ENCODE measurements at places on chromosomes 6 and 20.

- no peak for DNase-seq
Measured at GRCh38 chr6:83872386-83873118, 13.1 kb downstream of the CYB5R4 start.

GRCh38 chr6:38784506-38785235 lies 69.6 kb downstream of the DNAH8 start:
- no peak for DNase-seq

GRCh38 chr20:31260326-31260932 lies 3.0 kb downstream of the DEFB115 start:
- no peak for DNase-seq

DNA sequence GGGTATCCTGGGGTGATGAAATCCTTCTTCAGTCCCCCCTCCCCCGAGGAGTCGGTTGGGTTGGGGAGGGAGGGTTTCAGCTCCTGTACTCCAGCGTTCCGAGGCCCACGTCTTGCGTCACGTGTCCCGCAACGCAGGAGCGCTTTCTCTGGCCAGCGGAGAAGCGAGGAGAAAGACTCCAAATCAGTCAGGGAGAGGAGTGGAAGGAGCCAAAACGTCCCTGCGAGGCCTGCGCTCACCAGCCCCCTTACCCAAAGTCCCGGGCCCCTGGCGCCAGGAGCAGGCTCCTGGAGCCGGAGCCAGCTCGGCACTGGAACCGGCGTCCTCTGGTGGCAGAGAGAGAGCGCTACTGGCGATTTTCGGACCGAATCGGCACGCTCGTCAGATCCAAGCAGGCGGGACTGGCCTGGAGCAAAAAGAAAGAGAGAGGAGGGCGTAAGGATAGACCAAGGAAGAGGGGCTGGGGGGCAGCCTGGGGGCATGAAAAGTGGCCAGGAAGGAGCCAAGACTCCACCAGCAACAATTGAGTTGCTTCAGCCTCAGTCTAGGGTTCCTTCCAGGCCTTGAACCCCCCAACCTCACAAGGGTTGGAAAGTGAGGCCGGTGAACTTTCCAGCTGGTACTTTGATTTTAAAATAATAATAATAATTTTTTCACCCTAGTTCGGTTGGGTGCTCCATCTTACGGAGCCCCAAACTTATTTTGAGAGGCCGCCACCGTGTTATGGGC lies at the start of gene GNAS:
Gene GNAS, plus strand, starts transcription at position 174 of the 729 bp plus-strand sequence.
- peak; percentile 37 for DNase-seq

DNA sequence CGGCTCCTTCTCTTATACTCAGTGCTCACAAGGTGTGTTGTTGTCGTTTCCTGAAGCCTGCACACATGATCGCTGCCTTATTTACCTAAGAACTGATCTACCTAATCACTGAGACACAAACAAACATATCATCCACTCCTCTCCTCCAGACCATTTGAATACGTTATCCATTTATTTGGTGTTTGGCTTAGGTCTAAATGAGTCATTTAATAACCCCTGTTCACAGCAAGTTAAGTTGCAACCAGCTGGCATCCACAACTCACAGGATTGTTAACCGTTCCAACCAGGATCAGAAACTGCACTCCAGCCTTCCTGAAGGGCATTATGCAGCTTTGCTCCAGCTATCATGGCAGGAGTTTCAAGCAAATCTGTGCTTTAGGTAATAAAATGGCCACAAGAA lies 511.1 kb upstream of the MAP3K7 start:
- no peak for DNase-seq

DNA sequence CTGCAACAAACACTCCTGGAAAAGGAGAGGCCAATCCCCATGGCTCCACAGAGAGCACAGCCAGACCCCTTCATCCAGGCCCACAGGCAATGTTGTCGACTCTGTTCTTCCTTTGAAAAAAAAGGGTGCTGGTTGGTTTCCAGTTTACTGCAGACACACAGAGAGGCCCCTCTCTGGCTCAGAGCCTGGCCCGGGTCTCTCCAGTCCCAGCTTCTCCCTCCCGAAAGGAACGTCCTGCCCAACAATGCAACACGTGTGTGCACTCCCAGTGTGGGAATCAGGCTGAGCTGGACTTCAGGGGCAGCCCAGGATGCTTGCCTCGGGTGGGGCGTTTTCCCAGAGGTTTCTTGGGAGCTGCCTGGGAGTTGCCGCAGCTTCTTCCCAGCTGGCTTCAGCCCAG lies 4.5 kb upstream of the NKAIN4 start:
- no peak for DNase-seq

GRCh38 chr6:121592261-121592935 lies 157.0 kb downstream of the GJA1 start:
- no peak for DNase-seq

DNA sequence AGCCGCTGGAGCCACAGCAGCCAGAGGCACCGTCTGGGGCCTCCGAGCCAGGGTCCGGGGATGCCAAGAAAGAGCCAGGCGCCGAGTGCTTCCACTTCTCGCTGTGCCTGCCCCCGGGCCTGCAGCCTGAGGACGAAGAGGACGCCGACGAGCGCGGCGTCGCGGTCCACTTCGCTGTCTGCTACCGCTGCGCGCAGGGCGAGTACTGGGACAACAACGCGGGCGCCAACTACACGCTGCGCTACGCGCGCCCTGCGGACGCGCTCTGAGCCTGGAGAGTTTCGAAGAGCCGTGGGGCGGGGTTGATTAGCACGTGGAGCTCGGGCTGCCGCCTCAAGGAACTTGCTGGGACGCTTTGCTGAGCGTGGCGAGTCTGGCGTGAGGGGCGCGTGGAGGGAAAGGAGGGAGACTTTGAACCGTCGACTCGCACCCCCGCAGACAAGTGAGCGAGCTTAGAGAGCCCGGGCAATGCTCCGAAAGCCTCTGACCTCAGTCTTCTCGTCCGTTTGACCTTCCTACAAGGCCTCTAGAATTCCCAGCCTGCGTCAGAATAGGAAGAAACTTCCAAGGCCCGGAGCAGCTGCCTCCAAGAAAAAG lies 1.3 kb downstream of the PPP1R3G start:
- no peak for DNase-seq

DNA sequence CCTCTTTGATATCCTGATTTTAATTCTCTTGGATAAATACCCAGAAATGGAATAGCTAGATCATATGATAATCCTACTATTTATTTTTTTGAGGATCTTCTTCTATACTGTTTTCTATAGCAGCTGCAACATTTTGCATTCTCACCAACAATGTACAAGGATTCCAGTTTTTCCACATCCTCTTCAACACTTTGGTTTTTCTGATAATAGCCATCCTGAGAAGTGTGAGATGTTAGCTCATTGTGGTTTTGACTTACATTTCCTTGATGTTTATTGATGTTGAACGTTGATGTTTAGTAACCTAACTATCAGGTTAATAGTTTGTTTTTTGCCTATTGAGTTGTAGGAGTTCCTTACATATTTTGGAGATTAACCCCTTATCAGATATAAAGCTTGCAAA lies 217.3 kb downstream of the LRFN2 start:
- DNase-seq, result no peak

DNA sequence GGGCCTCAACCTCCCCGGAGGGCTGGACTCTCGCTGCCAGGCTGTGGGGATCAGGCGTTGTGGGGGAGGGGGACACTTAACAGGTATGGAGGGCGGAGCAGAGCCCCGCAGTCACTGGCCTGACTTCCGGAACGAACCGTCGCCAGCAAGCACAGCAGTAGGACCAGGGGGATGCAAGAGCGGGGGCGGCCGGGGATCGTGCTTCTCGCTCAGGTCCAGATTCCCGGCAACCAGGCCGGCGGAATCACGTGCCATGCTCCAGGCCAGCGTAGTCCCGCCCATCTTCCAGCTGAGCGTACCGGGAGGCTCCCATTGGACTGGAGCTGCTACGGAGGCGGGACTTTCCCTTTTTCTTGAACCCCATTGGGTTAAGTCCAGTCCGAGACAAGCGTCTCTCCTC lies 10.0 kb upstream of the POU5F1 start:
- no peak for DNase-seq

DNA sequence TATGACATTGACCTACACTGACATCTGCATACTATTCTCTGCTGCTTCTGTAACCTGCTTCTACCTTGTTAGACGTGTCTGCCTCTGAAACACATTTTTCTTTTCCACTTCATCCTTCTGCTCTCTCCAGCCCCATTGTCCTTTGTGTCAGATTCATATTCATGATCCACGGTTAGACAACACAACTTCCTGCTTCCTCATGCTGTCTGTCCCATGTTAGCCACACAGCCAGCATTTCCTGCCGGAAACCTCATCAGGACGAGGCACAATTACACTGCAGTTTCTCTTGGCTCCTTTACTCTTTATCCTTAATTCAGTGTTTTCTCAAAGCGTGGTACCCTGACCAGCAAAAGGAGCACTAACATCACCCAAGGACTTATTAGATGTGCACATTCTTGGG lies 150.2 kb downstream of the TBC1D7 start:
- DNase-seq, result no peak

GRCh38 chr20:17735206-17735804 lies 35.5 kb downstream of the BANF2 start:
- no peak for DNase-seq

DNA sequence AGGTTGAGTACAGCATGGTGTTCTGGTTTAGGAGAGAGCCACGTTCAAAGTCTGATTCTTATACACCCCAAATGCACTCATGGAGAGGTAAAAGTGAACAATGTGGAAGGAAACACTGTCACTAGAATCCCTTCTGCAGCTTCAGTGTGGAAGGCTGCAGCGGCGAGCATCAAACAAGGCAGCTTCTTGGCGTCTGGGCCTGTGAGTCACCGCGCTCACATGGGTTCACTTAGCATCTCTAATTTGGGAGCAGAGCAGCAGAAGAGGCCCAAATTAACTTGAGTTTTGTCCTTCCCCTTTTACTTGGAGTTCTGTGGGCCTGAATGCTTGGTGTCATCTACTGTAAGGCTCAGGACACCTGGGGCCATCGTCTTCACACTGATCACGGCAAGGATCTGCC lies 10.9 kb upstream of the E2F1 start:
- DNase-seq, result no peak

DNA sequence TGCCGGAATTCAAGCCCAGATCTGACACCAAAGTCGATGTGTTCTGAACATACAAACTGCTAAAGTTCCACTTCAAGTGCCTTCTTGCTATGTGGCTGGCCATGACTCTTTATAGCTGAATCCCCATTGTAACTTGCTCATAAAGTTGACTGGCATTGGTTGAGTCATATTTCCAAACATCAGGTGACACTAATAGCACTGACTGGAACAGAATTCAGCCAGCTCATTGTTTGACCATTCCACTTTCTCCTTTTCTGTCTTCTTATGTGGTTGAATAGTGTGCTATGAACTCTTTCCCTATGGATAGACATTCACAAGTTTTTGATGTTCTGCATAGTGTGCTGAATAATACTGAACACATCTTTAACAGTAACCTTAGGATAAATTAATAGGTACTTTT lies 266.2 kb upstream of the ZFP64 start:
- no peak for DNase-seq

DNA sequence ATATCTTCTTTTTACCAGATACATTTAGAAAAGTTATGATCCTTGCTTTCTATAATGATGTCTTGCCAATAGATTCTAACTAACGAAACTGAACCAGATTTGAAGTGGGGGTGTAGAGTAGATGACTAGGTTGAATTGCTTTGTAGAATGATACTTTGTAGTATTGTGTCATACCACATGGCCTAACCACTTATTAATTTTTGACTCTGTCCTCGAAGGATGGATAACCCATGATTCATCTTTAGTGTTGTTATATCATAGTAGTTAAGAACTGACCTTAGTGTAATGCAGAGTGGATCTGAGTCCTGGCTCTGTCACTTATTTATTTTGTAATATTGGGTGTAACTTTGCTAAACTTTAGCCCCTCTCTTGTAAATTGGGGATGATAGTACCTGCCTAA lies 4.5 kb downstream of the PHF3 start:
- no peak for DNase-seq

- no peak for DNase-seq
Measured at GRCh38 chr20:760751-761417, 7.4 kb downstream of the SLC52A3 start.

DNA sequence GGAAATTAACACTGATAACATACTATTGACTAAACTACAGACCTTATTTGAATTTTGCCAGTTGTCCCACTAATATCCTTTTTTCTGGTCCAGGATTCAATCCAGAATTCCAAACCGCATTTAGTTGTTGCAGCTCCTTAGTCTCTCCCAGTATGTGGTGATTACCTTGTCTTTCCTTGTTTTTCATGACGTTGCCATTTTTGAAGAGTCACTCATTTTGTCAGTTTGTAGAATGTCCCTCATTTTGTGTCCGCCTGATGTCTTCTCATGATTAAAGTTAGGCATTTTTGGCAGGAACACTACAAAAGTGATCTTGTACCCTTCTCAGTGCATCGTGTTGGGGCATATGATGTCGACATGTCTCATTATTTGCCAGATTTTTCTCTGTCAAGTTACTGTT lies 33.1 kb downstream of the DTD1 start:
- no peak for DNase-seq

GRCh38 chr6:52081237-52081636 lies 6.2 kb downstream of the PKHD1 start:
- DNase-seq, result no peak

DNA sequence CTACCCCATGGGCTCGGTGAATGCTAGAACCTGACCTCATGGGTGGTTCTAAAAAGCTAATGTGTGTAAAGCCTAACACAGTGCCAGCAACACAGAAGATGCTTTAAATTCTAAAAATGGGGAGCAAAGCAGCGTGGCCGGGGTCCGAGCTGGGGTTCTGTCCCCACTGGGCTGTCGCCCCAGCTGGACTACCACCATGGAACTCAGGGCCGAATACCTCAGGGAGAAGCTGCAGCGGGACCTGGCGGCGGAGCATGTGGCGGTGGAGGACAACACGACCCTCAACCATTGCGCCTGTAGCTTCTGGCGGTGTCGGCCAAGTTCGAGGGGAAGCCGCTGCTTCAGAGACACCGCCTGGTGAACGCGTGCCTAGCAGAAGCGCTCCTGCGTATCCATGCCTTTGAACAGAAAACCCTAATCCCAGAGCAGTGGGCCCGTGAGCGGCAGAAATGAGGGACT lies 8.4 kb downstream of the SOX4 start:
- no peak for DNase-seq

DNA sequence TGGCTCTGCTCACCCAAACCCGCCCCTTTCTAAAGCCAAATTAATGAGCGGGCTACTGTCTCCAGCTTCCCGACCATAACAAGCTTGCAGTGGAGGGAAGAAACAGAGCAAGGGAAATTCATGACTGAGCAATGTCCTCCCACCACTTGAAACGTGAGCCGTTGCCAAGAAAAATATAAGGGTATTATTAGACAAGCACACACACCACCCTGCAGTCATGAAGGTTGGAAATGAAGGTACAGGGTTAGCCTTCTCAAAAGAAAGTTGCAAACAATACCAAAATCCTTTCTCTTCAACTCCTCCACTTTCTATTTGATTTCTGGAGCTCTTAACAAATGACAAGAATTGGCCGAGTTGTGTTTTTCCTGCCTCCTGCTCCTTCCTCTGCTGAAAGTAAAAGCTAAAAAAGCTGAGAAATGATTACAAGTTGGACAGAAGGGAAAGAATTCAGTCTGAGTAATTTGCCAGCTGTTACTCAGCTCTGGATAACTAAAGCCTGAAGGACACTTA lies 151.1 kb upstream of the B3GAT2 start:
- DNase-seq, result no peak

DNA sequence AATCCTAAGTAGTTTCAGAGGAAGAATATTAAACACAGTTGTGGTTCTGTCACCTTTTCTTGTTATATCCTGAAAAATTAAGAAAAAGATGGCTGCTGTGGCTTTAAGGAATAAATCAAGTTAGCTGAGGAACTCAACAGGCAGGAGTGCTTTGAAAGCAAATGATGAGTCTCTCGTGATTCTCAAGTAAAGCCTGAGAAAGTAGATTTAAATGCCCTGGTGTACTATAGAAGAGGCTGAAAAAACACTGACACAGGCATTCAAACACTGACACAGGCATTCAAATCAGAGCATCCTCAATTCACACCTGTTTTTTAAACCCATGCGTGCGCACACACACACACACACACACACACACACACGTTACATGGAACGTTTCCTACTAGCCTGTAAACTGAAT lies 218.6 kb downstream of the OGFRL1 start:
- DNase-seq, result no peak

Data from activated T-helper 1 cell treated with Interleukin-2 at 50 U/mL for 16 hours (primary cell).